ENCODE measurements at places on chromosomes 16 and 17. TPM values are rescaled to one million over a fixed set of nuclear protein-coding genes. Genes with fewer than 3 reads are reported as not detected.

Gene C17orf107
- total RNA-seq: 2.5 TPM

Gene CCL7
- total RNA-seq: 3.9 TPM

Gene SLC5A11
- total RNA-seq: not detected

Gene P3H4
- total RNA-seq: 41.6 TPM

Gene WFDC1
- 0.43 TPM for total RNA-seq

Gene CLEC19A
- not detected for total RNA-seq

Gene ZC3H7A
- total RNA-seq: 42.3 TPM

Gene HBM
- total RNA-seq: not detected
